ENCODE measurements at places on chromosomes 6 and 20.

GRCh38 chr6:7821426-7821825 is 89.2 kb downstream of the TXNDC5 start:
- no peak for DNase-seq

- DNase-seq: peak; percentile 86
Observed at GRCh38 chr20:57473246-57474048, 51.5 kb downstream of the CTCFL start.

DNA sequence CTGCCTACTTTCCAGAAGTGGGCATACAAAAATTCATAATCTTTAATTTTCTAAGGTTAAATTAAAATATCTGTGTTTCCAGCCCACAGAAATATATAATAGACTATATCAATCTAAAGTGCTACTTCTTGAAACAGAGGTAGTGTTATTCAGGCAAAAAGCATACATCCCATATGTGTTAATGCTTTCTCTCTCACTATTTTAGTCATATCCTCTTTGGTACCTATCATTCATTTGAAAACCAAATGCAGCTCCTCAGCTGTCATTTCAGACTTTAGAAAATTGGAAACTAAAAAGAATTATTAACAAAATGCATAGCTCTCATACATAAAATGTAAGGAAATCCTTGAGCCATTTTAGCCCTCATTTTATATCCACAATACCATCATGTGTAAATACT is 925 bp downstream of the FHL5 start:
- no peak for DNase-seq

DNA sequence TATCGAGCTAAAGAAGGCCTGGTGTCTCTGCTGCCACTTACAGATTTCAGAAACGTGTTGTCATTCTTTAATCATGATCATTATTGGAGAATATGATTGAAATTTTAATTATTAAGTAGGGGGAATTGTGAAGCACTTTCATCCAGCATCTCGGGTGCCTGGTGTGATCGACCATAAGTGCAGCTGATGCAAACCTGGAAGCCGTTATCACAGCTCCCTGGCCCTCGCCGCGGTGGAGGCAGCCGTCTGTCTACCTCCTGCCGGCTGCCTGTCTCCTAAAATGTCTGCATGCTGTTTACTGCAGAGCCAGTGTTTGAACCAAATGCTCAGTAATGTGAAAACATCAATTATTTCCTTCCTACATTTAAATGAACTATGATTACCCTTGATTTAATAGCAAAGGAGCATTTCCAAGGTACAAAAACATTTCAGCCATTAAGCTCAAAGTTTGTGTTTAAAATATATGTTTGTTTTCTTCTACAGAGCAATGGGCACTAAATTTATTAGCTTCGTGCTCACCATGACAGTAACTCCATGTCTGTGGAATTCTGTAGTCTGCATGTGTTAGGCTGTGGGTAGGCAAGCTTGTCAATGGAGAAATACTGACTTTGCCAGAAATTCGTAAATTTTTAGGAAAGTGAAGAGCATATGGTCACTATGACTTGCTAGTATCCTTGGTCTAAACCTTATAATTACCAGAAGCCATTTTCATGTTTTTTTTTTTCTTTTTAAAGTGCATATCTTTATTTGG is 184.5 kb upstream of the AGPAT4 start:
- no peak for DNase-seq

DNA sequence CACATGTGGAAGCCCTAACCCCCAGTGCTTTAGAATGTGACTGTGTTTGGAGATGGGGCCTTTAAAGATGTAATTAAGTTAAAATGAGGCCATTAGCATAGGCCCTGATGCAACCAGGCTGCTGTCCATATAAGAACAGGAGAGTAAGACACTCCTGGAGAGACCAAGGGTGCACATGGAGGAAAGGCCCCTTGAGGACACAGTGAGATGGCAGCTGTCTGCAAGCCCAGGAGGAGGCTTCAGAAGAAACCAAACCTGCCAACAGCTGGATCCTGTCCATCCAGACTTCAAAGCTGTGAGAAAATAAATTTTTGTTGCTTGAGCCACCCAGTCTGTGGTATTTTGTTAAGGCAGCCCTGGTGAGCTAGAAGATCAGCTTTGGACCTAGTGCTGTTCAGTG is 16.8 kb upstream of the SNRPB2 start:
- DNase-seq: no peak

- DNase-seq: no peak
Observed at GRCh38 chr6:106383573-106383972, 23.1 kb downstream of the CRYBG1 start.

GRCh38 chr20:16692442-16692841 is 37.4 kb upstream of the SNRPB2 start:
- no peak for DNase-seq

DNA sequence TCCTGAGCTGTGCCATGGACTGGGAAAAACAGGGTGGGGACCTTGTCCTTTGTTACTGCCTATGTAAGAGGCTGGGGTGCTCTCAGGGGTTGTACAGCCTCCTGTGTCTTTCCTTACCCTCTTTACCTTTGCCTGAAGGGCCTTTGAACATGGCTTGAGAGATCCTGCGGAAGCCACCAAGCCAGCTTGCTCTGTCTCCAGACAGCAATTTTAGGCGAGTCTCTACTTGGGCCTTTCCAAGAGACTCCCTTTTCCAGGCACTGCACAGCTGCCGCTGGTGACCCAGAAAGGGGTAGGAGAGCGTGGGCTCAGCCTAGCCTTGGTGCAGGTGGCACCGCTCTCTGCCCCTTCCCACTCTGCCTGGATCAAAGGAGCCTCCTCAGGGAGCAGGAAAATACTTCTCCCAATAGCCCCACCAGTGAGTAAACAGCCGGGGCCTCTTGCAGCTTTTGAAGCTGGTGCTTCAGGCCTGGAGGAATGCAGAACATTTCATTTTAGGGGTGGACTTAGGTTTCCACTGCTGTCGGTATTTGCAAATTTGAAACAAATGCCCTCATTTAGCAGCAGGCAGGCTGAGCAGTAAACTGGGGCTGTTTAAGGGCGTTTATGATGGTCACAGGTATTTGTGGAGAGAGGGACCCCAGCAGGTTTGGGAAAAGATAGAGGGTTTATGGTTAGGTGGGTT is 13.9 kb downstream of the PTK7 start:
- no peak for DNase-seq

DNA sequence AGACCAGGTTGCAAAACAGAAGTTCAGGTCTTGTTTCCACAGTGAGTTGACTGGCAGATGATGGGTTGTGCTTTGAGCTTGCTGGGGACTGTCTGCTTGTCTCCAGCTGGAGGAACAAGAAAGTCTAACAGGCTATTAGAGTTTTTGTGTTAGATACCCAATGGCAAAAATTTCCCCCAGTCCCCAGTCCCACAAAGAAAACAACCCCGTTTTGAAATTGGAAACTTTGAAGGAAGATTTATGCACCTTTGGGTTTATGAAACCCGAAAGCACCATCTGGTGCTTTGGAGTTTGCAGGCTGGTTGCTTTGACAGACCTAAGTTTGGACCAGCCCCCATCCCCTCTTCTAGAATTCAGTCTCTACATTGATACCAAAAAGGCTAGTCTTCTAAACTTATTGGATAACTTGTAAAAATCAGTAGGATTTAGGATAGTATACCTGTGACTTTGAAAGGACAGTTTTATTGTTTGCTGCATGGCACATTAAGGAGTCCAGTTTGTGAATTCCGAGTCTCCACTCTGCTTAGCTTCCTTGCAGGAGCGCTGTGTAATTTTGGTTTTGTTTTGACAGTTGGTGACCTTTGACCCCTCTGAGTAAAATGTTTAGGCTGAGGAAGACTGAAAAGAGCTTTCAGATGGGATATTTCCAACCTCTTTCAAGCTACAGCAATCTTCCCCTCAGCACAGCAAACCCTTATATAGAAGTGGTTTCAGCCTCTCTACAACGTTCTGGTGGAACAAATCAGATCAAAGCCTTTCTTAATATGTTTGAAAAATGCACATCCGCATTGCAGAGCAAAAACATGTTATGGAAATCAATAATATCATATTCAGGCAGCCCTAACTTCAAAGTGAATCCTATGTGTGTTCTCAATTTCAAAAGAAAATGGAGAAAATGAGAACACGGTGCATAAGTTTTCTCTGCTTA is 25.5 kb upstream of the PRL start:
- peak; percentile 78 for DNase-seq

- DNase-seq: no peak
Observed at GRCh38 chr6:85314586-85314985, 135.3 kb upstream of the NT5E start.

DNA sequence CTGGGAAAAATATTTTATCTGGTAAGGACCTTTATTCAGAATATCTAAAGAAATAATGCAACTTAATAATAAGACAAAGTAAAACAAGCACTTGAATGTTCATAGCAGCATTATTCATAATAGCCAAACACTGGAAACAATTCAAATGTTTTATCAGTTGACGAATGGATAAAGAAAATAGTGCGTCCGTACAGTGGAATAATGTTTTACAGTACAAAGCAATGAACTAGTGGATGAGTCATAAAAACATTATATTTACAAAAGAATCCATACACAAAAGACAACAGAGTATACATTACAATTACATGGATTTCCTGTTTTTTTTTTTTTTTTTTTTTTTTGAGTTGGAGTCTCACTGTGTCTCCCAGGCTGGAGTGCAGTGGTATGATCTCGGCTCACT is 12.7 kb downstream of the SMAP1 start:
- DNase-seq: no peak

GRCh38 chr6:127201321-127201720 is 65.3 kb upstream of the RNF146 start:
- no peak for DNase-seq

DNA sequence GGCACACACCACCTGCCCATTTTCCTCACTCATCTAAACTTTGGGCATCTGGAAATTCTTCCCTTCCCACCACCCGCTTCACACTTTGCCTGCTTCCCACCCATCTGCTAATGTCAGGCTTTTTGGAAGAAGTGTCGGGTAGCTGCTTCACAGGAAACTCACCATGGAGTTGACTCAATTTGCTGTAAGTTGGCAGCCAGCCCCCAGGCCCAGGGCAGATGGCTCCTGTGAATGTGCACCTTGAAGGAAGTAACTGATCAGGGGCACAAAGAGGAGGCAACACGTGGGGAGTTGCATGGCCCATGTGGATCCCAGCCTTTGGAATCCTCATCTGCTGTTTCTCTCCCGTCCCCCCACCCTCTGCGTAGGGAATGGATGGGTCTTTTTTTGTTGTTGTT is 87.3 kb downstream of the PPP1R14C start:
- DNase-seq: no peak

DNA sequence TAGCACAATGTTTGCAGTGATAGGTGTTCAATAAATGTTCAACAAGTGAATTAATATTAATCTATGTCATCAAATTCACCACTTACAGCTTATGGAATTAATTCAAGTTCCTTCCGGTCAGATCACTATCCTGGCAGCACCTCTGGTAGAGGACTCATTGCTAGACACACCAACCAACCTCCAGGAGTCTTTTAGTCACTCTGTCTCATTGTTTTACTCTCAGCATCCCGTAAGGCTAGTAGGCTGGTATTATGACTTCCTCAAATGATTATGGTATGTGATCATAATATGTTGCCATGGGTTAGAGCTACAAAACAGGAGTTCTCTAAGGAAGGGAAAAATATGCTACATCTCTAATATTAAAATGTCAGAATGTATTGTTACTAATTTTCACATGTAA is 21.7 kb upstream of the MMS22L start:
- no peak for DNase-seq

DNA sequence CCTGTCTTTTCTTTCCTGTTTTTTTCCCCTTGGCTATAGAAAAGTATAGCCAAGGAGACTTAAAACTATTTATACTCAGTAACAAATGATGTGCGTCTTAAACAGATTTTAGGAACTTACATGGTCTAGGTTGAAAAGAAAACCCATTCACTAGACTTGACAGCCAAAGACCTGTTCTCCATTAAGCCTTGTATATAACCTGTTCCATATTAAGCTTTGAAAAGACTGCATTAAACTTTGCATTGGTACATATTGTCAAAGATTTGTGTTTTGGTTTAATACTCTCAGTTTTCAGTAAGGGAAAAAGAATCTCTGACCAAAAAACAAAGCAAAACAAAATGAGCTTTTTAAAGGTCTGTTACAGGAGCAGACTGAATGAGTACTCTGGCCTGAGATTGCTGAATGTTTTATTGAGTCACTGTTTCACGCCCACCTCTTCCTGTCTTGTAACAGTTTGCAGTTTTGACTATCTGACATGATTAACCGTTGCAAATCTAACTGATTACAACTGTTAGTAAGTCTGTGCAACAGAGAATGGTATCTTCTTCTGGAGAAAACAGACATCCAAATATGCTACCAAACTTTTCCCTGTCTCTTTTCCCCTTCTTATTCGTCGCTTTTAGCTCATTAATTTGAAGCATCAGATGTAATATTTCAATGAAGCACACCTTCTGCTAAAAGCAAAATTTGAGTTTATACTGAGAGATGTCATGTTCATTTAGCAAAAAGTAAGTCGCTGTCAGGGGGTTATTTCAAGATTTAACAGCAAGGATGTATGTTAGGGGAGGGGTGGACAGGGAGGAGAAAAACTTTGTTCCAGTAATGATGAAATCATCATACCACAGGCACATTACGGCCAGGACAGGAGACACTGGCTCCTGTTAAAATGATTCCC is 59.1 kb upstream of the SUPT3H start:
- DNase-seq: no peak

DNA sequence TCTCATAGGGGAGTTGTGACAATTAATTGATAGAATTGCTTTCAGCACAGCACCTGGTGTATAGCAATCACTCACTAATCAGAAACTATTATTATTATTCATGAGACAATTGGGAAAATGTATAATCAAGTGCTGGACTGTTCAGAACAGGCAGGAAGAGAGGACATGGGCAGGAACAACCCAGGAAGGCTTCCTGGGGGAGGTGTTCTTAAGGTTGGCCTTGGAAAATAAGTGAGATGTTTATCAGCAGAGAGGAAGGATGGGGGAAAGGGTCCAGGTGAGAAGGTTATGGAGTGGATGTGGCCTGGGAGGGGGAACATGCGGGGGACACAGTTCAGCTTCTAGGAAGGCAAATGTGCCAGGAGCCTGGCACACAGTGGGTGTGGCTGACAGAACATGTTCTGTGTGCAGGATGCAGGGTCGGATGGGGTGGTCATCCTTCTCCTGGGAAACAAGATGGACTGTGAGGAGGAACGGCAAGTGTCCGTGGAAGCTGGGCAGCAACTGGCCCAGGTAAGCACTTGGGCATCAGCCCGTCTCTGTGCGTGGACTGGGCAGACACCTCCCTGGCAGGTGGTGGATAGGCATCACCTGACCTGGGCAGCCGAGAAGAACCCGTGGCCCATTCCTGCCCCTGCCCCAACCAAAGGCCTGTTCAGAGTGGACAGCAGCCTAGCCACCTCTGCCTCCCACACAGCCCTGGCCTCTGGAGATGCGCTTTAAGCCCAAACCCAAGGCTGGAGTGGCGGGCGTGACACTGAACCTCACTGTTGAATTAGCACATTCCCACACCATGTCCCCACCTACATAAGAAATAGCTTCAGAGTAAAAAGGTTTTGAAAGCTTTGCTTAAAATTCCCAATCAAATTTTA is 30.9 kb downstream of the RAB44 start:
- no peak for DNase-seq

DNA sequence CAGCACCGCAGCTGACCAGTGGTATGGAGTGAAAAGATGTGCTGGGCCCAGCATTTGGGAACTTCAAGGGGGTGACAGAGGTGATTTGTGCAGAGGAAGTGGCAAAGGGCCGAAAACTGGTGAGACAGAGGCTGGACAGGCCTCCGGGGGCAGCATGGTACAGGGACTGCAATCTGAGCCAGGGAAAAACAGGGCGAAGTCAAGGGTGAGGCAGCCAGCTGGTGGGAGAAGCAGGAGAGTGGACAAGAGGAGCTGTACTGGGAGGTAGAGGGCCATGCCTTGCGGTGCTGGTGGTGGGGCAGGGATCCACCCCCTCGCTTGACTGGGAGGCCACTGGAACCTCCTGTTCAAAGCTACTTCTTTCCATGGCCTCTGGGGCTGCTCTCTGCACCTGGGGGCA is 7.3 kb upstream of the GFRA4 start:
- DNase-seq: no peak
